ENCODE measurements at places on chromosomes 3 and 15.

DNA sequence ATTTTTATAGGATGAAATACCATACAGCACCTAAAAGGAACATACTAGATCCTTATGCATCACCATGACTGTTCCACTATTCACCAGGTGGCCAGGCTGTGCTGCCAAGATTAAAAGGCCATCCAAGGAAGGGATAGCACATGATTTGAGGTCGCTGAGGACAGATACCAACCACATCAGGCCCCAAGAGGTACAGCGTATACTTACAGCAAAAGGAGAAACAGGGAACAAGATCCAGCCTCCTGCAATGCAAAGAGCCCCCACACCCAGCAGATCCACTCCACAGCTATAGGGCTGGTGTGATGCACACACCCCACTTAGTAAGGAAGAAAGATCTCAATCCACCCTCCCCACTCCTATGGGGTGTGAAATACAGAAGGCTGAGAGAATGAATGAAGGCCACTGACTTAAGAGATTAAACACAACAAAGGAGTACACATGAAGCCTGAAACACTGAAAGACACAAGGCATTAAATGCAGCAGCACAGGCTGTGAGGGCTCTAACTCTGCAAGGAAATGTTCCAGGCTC, 32.0 kb upstream of the ZNF445 start:
- DNase-seq: no peak

- no peak for DNase-seq
These were observed 187.6 kb upstream of the STRIT1 start for GRCh38 chr3:155481089-155481488.

DNA sequence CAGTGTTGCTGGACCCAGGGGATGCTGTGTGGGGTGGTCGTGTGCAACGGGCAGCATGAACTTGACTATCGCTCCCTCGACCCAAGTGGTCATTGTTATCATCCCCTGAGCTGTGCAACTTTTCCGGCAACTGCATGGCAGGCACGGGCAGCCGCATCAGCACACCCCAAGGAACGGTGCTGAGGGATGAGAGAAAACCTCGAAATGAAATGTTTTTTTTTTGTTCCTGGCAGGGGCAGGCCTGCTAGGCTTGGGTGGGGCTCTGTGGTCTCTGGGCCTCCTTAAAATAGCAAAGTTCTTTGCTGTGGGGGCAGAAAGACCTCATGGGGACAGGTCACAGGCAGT, 51.4 kb downstream of the CORO2B start:
- no peak for DNase-seq

GRCh38 chr3:119343719-119344118, 49.5 kb downstream of the ARHGAP31 start:
- no peak for DNase-seq

DNA sequence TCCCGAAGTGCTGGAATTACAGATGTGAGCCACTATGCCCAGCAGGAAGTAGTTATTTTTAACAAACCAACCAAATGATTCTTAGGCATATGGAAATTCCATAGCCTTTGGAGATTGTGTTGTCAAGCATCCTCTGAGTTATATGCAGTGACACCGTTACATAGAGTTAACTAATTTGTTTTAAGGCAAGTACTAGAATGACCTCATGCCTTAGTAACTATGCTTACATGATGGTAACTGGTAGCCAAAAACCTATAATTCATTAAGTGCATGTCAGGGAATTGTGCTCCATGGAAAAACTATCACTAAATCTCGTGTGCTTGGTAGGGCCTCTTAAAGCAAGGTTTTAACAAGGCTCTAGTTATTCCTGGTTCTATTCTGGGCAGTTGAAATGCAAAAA, 392.8 kb downstream of the TUSC7 start:
- no peak for DNase-seq

DNA sequence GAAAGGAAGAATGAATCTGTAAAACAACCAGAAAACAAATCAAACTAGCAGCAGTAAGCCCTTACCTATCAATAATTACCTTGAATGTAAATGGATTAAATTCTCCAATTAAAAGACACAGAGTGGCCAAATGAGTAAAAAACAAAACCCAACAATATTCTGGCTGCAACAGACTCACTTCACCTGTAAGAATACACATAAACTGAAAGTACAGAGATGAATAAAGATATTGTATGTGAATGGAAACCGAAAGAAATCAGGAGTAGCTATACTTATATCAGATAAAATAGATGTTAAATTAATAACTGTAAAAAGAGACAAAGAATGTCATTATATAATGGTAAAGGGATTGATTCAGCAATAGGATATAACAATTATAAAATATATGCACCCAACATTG, 514.5 kb upstream of the DPPA4 start:
- no peak for DNase-seq

DNA sequence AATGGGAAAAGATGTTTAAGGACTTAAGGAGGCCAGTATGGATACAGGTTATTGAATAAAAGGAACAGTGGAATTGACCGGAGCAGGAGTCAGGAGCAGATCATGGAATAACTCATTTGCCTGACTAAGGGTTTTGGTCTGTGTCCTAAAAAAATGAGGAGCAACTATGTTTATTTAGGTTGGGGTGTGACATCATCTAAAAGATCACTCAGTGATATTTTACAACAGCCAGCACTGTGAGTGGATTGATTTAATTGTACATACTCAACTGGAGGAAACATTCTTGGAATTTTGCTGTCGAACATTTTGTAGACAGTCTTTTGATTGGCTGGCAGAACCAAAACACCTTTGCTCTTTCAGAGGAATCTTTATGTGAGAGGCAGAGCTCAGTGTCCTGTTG, 348.6 kb upstream of the CDIN1 start:
- DNase-seq: no peak

GRCh38 chr3:181363231-181363630, 348.5 kb upstream of the SOX2 start:
- no peak for DNase-seq

- no peak for DNase-seq
These were observed 60.3 kb downstream of the TM4SF4 start for GRCh38 chr3:149534671-149535332.

DNA sequence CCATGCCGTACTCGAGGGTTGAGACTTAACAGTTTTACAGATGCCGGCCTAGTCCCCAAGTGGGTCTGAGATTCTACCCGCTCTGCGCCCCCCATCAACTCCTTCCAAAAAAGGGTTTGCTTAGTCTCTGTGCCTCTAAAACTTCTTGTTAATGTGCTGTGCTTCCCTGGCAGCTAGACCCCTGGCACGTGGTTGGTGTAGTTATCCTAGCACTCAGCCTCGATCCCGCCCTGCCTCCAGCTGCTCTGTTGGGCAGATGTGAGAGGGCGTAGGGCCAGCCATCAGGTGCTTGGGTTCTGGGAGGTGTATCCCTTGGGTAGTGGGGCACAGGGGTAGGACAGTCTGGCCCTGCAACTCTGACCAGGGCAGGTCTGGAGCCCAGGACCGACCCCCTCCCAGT, 79.5 kb downstream of the FBLN2 start:
- no peak for DNase-seq

GRCh38 chr3:82080792-82081191, 319.3 kb upstream of the GBE1 start:
- DNase-seq: no peak

- DNase-seq: peak; percentile 98
These were observed 91.4 kb downstream of the NFKBIZ start for GRCh38 chr3:101940521-101941317.

DNA sequence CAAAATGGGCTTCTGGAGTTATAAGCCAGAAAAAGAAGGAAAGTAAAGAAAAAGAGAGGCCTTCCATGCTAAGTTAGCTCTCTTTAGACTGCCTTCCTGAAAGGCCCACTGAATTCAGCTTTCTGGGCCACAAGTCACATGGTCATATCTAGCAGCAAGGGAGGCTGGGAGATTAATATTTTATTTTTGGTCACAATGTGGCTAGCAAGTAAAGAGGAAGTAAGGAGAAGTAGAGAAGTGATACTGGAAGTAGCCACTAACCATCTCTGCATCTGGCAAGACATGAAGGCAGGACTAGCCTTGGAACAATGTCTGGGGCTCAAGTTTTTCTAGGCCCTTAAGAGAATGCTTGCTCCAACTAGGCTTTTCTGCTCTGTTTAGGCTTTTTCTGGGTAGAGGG, 81.8 kb upstream of the UBE2E1 start:
- DNase-seq: no peak

All from fibroblast of skin of left biceps (primary cell).